COR-L47 (cell line): ENCODE measurements at places on chromosomes 7 and 10.

GRCh38 chr7:11274074-11274473 is 300.4 kb downstream of the PHF14 start:
- no peak for DNase-seq

GRCh38 chr10:89384474-89385340 is 6.9 kb downstream of the IFIT1B start:
- DNase-seq: no peak

DNA sequence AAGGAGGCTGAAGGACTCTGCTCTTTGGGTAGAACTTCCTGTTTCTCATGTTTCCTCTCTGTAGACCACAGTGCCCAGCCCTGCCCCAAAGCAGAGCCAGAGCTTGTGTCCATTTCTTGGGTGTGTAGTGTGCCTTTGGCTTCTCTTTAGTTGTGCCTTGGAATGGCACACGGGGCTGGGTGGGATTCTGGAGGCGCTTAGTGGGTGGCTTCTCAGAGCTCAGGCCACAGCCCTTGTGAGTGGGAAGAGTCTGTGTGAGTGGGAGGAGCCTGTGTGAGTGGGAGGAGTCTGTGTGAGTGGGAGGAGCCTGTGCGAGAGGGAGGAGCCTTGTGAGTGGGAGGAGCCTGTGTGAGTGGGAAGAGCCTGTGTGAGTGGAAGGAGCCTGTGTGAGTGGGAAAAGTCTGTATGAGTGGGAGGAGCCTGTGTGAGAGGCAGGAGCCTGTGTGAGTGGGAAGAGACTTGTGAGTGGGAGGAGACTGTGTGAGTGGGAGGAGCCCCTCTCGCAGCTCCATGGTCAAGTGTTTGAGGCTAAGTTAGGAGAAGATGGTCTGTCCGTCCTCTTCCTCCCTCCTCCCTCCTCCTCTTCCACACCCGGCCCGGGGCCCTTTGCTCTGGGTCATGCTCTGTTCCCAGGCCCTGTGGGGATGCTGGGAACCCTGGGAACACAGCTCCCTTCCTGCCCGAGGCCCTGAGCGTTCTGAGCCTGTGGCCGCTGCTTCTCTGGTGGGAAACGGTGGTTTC is 153.0 kb downstream of the GRK5 start:
- no peak for DNase-seq

- DNase-seq: no peak
These were observed 2.2 kb upstream of the ELN start for GRCh38 chr7:74025730-74026129.

- no peak for DNase-seq
These were observed 40.3 kb downstream of the SLC25A28 start for GRCh38 chr10:99579971-99580370.

- no peak for DNase-seq
These were observed 69.8 kb downstream of the ORC5 start for GRCh38 chr7:104137971-104138370.

- no peak for DNase-seq
These were observed 248.3 kb upstream of the YAE1 start for GRCh38 chr7:39317896-39318295.

DNA sequence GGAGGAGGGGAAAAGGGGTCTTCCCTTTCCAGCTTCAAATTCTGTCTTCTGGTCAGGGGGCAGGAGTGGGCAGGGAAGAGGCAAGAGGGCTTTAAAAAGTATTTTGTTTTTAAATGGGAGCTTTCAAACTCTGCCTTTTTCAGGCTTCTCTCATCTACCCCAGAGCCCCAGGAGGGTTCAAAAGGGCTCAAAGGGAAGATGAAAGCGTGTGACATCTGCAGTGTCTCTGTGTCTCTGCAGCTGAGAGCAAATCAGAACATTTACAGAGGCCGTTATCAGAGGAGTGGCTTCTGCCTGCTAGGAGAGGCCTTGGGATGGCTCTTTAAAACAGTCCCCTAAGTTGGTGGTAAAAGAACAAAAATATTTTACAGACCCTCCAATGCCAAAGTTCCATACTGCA is 30.3 kb downstream of the TRIM8 start:
- DNase-seq: no peak

GRCh38 chr10:1968257-1969033 is 231.1 kb upstream of the ADARB2 start:
- DNase-seq: no peak

DNA sequence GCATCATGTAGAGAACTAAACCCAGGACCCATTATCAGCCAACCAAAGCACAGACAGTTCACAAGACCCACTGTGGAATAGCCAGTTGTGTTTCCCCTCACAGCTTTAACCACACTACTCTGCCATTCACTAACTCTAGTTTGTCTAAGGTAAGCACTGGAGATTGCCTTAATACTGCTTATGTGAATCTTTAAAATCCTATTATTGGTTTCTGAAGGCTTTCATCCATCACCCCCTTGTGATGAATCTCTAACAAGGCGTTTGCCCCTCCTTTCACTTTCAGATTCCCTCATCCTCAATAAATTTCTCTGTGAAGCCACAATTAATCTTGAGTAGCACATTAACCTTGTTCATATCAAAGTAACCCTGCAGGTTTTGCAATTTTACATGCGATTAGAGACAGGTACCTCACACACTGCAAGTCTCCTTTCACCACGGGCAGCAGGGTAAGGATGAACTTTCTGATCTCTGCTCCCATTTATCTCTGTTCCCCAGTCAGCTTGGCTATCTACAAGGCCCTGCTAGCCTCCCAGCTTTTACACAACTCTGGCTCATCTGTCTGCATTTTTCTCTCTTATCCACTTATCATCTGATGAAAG is 785.6 kb downstream of the REEP3 start:
- no peak for DNase-seq

GRCh38 chr7:132547821-132548220 is 28.4 kb downstream of the PLXNA4 start:
- DNase-seq: no peak

DNA sequence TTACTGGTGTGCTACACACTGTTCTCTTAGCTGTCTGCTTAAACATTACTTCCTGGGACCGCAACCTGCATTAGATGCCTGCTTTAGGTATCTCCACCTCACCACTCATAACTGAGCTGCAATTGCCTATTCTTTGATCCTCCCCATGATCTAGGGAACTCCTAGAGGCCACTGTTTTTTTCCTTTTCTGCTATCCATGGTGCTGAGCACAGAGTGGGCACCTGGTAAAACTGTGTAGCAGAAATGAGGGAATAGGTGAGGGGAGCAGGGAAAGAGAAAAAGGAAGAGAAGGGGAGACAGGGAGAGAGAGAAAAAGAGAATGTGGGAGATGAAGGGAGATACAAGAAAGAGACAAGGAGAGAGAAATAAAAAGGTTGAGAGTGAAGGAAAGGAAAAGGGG is 434.9 kb downstream of the ADRA2A start:
- no peak for DNase-seq

DNA sequence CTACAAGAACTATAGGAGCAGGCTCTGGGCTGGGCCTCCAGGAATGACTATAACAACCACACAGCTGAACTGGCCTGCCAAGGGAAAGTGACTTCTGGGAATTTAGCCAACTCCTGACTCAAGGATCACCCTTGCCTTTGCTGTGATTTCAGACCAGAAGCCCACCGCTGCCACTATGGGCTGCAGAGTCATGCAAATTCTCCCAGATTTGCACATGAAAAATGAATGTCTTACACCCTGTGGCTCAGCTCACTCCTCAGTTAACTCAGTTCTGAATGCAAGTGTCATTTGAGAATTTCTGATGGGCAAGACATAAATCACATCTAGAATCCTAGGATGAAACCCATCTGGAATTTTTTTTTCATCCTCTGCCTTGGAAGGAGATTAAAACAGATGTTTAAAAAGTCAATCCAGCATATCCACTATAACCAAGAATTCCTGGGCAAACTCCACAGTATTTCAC is 186.5 kb upstream of the BET1 start:
- DNase-seq: no peak

DNA sequence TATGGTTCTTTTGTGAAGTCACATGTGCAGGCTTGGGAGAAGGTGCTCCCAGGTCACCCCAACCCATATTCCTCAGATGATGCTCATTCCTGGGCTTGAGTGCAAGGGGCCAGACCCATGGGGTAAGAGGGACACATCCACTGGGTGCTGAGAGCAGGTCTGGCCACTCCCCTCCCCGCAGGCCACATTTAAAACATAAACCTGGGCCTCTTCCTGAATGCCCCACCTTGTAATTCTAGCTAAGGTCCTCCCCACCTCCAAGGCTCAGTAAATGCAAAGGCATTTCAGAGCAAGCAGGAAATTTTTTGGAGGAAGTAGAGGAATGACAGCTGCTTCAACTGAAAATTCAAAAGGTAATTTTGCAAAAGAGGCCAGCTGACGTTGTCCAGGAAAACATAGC is 172.5 kb downstream of the ARHGAP21 start:
- no peak for DNase-seq

DNA sequence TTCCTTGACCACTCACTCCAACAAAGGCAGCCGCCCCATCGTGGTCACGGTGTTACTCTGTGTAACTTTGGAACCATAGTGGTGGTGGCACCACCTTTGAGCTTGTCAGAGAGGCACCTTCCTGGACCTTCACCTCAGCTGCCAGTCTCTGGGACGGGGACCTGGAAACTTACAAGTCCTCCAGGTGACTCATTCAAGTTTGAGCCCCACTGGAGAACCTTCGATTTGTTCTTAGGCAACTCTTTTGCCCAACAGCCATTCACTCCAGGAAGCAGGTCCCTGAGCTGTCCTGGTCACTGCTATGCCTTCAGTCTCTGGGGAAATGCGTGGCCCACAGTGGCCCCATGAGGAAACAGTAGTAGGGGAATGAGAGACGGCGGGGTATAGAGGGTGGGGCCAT is 17.2 kb downstream of the STX1A start:
- DNase-seq: no peak

GRCh38 chr7:822692-823276 is 9.5 kb upstream of the SUN1 start:
- DNase-seq: no peak

GRCh38 chr10:31581741-31582323 is 262.8 kb downstream of the ZEB1 start:
- no peak for DNase-seq

DNA sequence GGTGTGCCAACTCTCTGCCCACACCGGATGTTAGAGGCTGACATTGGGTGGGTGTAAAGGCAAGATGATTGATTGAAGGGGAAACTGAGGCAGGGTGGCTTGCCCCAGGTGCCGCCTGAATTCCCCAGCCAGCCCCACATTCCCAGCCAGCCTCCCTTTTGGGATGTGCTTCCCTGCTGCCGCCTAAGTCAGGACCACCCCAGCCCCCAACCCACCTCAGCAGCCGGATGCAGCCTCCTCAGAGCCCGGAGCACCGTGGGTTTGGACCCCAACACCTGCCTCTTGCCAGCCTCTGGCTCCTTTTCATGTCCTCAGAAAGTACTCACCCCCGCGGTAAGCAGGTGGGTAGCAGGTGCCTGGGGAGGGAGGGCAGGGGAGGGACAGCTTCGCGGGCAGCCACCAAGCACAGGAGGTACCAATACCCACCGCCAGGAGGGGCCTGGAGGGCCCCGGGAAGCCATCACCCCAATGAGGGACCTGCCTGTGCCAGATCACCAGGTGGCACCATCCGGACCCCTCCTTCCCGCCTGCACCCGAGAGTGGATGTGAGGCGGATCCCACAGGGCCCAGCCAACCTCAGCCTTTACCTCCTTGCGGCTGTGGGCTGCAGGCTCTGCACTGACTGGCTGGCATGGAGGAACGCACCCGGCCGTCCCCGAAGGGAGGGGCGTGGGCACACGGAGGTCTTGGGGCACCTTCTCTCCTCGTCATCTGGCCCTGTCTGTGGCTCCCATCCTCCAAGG is 60.5 kb downstream of the PWWP2B start:
- peak; percentile 20 for DNase-seq

- no peak for DNase-seq
These were observed 578.7 kb downstream of the GRID1 start for GRCh38 chr10:85787881-85788280.

- DNase-seq: peak; percentile 33
These were observed 153.5 kb downstream of the PIP4K2A start for GRCh38 chr10:22560913-22561239.

- DNase-seq: no peak
These were observed 68.5 kb downstream of the HK1 start for GRCh38 chr10:69346776-69347175.

DNA sequence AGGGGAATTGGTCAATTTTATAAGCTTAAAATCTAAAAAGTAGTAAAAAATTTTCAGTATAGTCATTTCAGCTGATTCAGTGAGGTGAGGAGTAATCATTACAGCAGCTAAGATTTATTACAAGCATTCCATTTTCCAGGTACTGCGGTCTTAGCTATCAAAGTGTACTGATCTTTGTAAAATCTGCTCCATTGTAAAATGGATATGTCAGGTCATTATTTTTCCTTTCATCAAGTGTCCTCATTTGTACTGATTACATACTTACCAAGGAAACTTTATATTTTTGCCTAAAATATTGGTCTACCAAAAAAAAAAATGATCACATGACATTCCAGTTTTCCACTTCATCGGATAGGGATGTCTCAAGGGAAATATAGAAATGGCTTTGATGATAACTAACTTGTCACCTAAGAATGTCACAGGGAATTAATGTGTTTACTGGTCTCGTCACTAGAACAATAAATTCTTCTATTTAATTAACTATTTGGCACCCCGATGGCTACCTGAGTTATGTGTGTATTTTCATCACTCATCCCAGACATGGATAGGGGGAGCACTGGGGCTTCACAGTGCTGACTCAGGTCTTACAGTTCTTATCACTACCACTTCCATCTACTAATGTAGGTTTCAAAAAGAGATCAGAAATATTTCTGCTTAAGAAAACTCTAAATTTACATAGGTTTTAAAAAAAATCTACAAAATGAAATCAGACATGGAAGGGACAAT is 948.4 kb downstream of the PCDH15 start:
- DNase-seq: no peak

GRCh38 chr7:36972140-36972518 is 247.8 kb upstream of the AOAH start:
- DNase-seq: no peak

DNA sequence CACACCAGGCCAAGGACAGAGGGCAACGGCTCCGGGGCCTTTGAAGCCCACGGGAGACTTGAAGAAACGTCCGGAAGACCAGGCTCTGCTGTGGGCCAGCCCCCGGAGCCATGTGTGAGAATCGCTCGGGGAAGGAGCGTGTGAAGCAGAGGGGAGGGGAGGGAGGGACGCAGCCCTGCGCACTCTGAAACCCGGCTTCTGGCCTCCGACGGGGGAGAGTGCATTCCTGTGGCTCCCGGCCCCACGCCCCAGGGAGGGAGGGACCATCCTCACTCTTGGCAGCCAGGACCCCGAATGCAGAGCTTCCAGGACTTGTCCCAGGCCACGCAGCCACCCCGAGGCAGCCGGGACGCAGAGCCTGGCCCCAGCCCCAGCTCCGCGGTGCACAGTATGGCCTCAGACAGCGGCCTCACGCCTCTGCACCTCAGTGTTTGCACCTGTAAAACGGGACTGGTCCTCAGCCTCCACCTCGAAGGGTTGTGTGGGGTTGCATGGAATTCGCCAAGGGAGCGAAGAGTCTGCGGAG is 67.4 kb downstream of the PDGFA start:
- no peak for DNase-seq

- no peak for DNase-seq
These were observed 132.6 kb downstream of the ST7 start for GRCh38 chr7:117085769-117086463.

GRCh38 chr10:8302565-8302964 is 248.1 kb downstream of the GATA3 start:
- DNase-seq: no peak

- DNase-seq: peak; percentile 33
These were observed at the start of gene PDLIM1 for GRCh38 chr10:95290461-95291364. TSS of gene PDLIM1 (minus strand) at chr10:95291003. CDS start at chr10:95290915, 88 bp downstream.
